ENCODE measurements at places on chromosomes 5 and 9.

DNA sequence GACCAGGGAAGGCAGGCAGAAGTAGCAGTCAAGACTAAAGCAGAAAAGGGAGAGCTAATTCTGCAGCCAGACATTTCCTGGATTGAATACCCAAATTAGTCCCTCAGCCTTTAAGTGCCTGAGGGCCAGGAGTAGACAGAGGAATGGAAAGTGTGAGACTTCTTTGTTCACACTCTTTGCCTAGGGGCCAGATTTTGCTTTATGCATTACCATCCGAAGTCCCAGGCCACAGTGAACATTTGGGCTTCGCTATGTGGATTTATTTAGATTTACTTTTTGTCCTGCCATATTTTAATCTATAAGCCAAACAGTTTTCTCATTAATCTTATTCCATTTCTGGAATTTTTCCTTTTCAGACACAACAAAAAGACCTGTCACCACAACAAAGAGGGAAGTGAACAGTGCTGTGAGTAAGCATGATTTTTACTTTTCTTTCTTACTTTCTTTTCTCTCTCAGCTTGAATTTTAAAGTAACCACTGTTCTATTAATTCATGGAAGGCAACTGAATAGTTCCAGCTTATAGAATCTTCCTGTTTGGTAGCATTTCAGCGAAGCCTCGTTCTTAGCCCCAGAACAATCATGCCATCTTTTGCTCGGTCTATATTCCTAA lies 52.6 kb downstream of the PDCD1LG2 start:
- DNase-seq, result no peak

DNA sequence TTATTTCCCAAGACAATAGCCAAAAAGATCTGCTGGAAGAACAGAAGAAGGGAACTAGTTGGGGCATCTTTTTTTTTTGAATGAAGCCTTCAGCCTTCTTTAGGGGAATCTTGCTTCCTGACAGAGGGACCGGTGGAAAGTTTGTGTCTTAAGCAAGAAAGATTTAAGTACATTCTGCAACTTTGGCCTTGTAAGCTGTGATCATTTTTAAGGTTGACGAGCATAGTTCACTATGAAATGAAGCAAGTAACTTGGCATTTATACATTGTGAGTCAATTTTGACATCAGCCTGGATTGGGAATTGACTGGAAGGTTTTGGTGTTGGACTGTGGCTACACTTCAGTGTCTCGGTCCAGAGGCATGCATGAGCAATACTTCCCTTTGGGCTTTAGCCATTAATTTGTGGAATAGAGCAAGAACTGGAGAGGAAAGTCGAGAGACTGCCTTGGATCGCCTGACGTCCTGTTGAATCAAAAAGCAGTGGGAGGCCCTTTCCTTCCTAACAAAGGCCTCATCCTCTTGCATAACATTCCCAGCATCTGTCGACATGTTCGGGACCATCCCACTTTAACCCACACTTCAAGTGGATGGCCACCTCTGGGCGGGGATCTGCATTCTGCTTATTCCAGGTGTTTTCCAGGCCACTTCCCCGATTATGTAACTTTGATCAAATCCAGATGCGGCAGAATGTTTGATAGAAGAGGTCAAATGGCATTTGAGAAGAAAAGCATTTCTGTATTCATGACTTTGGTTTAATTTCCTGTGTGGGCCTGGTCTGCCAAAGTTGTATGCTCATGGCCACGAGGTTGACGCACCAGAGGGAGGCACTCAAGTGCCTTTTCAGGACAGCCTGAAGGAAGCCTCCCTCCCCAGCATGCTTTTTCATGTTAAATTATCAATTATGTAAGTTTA lies 12.5 kb downstream of the ABL1 start:
- DNase-seq, result no peak

DNA sequence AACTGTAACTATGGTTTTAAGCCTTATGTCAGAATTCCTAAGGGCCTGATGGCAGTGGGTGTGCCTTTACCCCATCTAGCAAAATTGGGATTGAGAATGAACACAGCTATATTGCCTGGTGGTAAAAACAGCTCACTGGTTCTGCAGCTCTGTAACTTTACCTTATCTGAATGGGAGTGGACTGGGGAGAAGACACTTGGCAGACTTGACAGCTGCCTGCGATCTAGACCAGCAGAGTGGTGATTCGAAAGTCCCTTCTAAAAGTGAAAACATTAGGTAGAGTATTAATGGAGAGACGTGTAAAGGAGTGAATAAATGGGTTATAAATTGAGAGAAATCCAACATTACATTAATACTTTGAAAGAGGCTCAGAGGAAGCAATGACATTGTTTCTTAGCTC lies 289.1 kb upstream of the EDIL3 start:
- DNase-seq, result no peak

DNA sequence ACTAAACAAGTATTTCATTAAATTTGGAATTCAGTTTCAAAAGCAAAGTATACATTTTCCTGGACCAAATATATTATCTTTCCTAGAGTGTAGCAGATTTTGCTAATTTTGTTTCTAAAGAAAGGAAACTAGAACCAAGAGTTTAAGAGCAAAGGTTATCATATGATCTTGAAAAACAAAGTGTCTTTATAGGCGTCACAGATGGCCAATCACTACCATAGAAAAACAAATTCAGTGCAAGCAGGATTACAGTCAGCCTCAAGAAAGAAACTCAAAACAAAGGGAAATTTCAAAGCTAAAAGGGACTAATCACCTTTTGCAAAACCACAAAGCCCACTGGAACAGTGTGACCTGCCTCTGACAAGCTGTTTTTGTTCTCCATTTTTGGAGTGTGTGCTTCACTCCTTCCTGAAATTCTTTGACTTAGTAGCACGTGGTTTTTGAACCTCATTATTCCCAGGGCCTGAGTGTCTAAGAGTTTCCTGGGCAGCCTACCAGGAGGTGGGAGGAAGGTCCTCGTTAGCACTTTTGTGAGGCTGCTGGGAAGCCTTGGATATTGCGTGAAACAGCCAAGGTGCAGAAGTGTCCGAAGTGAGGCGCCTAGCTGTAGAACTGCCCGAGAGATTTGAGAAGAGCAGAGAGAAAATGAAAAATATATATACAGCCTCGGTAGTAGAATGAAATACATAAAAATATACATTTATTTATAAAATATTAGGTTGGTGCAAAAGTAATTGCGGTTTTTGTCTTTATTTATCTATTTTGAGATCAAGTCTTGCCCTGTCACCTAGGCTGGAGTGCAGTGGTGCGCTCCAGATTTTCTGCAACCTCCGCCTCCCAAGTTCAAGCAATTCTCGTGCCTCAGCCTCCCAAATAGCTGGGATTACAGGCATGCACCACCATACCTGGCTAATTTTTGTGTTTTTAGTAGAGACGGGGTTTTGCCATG lies 246.1 kb downstream of the MARCHF11 start:
- DNase-seq, result no peak

GRCh38 chr9:18263377-18263776 lies 210.6 kb upstream of the ADAMTSL1 start:
- no peak for DNase-seq

GRCh38 chr9:105656131-105656921 lies 5.9 kb upstream of the TAL2 start:
- no peak for DNase-seq

DNA sequence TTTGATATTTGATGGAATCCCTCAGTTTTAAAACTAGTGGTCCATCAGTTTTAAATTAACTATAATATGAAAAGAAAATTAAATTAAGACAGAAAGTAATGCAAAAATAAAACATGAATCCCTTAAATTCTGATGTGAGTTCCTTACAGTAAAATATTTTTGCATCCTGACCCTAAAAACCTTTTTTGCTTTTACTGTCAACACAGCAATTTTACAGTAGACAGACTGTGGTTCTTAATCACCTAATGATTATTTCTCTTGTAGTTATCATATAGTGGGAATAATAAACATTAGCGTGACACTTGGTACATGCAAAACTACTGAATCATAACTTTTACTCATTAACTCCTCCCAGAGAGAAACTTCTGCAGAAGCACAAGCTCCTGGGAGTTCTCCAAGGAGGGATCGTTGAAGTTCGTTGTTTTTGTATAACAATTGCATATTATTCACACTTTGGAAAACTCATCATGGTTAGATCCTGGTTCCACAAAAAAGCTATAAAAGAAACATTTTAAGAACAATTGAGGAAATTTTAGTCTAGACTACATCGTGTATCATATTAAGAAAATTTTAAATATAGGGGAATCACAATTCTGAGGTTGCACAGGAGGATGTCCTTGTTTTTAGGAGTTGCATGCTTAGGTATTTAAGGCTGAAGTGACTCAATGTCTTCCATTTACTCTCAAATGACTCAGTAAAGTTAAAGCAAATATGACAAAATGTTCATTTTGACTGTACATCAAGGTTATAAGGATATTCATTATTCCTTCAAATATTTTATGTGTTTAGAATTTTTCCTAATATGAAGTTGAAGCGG lies 88.2 kb upstream of the NIPAL4 start:
- DNase-seq, result no peak

DNA sequence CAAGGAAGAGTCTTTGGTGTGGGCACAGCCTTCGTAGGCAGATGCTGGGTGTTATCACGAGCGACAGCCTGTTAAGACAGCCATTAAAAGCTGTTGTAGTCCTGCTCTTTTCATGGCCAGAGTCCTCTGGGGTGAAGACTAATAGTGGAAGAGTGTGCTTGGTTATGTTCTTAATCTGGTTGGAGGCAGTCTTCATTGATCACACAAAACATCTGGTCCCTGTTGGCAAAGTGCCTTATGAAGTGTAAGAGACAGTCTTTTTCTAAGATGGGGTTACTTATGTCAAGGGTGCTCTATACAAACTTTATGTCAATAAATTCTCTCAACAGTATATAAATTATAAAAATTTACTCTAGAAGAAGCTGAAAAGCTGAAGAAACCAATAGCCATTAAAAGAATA lies 280.4 kb downstream of the CAAP1 start:
- no peak for DNase-seq

DNA sequence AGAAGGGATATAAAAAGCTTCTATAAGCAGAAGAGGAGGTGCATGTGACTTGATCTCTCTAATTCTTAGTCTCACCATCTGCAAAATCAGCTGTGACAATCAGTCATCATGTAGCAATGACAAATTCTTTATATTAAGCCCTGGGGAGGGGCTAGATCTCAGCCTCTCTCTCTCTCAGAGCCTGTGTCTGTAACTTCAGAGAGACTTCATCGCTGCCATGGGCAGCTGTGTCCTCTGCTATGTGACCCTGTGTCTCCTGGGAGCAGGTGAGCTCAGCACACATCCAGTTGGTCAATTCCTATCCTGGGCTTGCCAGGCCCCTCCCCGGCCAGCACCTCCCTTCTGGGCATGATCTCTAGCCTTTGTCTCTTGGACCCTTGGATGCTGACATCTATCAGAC lies 109.6 kb downstream of the ANKRD18B start:
- DNase-seq, result no peak

DNA sequence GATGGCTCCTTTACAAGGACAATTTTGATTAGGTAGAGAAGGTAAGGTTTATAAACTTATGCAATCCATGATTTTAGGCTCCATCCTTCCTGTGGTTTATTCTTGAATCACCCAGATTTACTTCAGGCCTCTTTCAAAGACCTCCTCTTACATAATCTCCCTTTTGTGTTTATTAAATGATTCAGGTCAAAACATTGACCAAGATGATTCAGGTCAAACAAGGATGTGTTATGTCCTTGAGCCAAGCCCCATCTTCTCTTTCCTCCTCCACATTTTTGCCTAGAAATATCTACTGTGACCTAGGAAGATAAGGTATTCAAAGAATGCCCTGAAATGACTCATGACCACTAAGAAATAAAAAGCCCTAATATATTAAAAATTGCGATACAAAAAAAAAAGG lies 31.8 kb upstream of the TLR4 start:
- no peak for DNase-seq

- DNase-seq, result no peak
Observed at GRCh38 chr5:106907979-106908378, 762.8 kb downstream of the EFNA5 start.
